ENCODE measurements at places on chromosomes 4 and X.

DNA sequence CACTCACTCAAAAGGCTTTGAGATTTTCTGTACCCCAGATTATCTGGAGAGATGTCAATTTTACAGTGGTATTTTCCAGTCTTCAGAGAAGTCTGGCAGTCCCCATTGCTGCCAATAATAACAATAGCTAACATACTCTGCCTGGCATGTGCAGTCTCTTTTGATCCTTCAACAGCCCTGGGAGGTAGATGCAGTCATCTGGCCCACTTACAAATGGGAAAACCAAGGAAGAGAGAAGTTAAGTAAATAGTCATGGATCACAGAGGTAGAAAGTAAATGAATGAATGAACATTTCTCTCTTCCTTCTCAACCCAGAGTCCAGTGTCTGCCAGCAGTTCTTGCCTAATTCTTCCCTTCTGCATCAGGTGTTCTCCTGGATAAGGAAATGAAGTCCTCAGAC lies 113.0 kb upstream of the EDNRA start:
- DNase-seq: peak; percentile 58

- DNase-seq: no peak
These were observed 203.7 kb upstream of the NWD2 start for GRCh38 chr4:37040816-37041215.

- DNase-seq: peak; percentile 78
These were observed 254.2 kb downstream of the CBR4 start for GRCh38 chr4:168755598-168756477.

DNA sequence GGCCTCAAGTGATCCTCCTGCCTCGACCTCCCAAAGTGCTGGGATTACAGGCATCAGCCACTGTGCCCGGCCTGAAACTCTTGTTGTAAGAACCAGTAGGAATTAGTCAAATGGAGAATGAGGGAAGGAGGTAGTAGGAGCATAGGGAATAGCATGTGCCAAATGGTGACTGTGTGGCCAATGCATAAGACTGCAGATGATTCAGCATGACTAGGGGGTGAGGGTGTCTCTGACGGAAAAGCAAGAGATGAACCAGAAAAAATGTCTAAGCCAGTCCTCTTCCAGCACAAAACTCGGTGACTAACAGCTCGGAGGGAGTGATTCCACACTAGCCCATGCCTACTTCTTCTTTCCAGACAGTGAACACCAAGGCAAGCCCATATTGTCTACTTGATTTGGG lies 58.2 kb upstream of the DUSP21 start:
- peak; percentile 57 for DNase-seq

DNA sequence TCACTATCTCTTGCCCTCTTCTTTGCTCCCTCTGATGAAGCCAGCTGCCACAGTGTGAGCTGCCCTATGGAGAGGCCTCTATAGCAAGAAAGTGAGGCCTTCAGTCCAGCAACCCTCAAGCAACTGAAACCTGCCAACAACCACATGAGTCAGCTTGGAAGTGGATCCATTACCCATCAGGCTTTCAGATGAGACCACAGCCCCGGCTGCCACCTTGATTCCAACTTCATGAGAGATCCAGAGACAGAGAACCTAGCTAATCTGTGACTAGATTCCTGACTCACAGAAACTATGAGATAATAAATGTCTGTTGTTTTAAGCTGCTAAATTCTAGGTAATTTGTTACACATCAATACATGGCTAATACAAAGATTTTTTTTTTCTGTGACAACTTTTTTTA lies 20.4 kb upstream of the WAS start:
- DNase-seq: no peak

DNA sequence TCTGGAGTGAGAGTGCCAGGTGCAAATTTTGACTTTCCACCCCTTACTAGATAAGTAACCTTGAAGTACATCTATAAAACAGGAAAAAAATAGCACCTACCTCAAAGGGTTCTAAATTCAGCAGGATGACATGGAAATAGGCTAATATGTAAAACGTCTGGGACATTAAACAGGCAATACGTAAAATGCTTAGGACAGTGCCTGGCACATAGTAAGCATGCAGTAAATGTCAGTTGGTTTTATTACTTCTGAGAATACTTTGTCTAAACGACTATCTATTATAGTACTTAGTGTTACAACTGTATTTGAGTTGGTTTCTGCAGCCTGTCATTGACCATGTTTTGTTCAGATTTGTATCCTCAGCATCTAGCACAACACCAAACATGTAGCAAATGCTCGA lies 70.8 kb downstream of the ARX start:
- no peak for DNase-seq

GRCh38 chr4:98446499-98447375 lies 185.6 kb downstream of the RAP1GDS1 start:
- DNase-seq: peak; percentile 37

All from fibroblast of upper back skin (primary cell).